Posterior vena cava (tissue), 2 donors: ENCODE measurements at places on chromosomes 6 and 20. TPM values are rescaled to one million over a fixed set of nuclear protein-coding genes. Genes with fewer than 3 reads are reported as not detected.

The IL17A gene
- total RNA-seq, result not detected

The RWDD1 gene
- total RNA-seq, result 50.9 TPM

The TAGAP gene
- 2.3 TPM for total RNA-seq

The MCHR2 gene
- not detected for total RNA-seq

The SIRPD gene
- total RNA-seq, result not detected

The MAP1LC3A gene
- total RNA-seq, result 36.1 TPM

The TCP11 gene
- total RNA-seq, result not detected

The ZSCAN26 gene
- 15.8 TPM for total RNA-seq

The PXT1 gene
- total RNA-seq, result not detected

The MYT1 gene
- total RNA-seq, result not detected

The HTR1B gene
- total RNA-seq, result 9.2 TPM

The SMPDL3A gene
- total RNA-seq, result 6.1 TPM

The SIM1 gene
- total RNA-seq, result not detected

The IPCEF1 gene
- total RNA-seq, result 4.0 TPM

The NTSR1 gene
- total RNA-seq, result 0.14 TPM
